ENCODE measurements at places on chromosomes 2 and 18.

DNA sequence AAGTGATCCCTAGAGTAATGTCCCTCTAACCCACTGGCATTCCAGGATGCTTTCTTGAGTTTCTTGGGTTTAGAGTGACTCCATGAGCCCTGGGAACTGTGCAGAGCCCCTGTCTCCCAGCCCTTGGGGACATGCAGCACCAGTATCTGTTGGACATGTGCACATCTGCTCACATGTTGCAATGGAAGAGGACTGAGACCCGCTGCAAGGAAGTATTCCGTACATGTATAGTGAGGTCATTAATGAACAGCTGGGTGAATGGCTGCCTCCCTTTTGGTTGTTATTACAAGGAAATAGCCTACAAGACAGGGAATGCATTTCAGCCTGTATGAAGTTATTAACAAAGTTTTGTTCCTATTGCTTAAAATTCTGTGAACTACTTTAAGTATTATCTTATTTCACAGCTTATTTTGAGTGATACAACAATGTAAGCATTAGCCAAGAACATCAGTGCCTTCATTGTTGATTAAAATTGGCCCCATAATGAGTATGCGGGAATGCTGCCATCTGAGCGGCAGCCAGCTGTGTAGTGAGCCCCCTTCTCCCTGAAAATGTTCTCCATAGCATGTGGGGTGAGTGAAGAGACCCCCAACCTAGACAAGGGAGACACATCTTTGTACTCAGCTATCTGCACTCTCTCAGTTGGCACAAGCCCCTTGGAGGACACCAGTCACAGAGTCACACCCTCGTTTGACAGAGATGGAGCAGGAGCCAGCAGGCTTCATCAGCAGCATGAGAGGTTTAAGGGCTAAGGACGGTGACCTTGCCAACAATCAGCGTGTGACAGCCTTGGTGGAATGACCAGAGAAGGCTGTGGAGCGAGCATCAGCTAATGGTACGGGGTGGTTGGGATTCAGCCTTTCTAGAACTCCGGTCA is 87.4 kb downstream of the FAM210A start:
- DNase-seq, result no peak

DNA sequence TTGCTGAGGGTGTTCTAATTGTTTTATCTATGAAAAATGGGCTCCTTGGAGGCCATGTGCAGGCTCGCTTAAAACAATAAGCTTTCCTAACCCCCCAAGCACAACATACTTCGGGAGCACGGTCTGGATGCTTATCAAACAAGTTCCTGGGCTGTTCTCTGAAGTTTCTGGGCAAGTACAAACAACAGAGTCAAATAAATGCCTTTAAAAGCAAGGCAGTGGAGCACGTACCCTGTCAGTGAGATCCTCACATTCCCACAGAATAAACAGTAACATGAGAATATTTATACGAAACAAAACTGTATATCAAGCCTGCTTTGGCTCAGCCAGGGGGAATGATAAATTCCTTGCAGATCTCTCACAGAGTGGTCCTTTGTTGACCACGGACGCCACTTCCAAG is 44.8 kb downstream of the FTCDNL1 start:
- no peak for DNase-seq

DNA sequence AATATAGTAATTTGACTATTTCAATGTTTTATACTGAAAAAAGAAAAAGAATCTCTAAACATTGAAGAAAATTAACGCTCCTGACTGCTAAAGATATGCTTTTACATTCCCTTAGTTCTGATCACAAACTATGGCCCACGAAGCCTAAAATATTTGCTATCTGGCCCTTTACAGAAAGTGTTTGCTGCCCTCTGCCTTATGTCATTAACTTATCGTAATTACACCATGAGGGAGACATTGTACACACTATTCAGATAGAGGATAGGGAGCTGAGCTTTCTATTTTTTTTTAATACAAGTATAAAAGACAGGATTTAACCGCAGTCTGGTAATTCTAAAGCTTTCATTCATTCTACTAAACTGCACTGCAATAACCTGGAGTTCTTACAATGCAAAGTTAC is 393.1 kb upstream of the DCC start:
- no peak for DNase-seq

GRCh38 chr18:66872277-66872676 is 268.4 kb upstream of the CDH19 start:
- DNase-seq, result peak; percentile 58

- DNase-seq, result no peak
Observed at GRCh38 chr2:29224693-29225551, 109.7 kb downstream of the CLIP4 start.

GRCh38 chr2:16900405-16901025 is 234.9 kb upstream of the CYRIA start:
- no peak for DNase-seq

- DNase-seq, result no peak
Observed at GRCh38 chr2:190664240-190664639, 15.4 kb downstream of the NAB1 start.

- no peak for DNase-seq
Observed at GRCh38 chr18:9824474-9824832, 61.3 kb upstream of the TXNDC2 start.

DNA sequence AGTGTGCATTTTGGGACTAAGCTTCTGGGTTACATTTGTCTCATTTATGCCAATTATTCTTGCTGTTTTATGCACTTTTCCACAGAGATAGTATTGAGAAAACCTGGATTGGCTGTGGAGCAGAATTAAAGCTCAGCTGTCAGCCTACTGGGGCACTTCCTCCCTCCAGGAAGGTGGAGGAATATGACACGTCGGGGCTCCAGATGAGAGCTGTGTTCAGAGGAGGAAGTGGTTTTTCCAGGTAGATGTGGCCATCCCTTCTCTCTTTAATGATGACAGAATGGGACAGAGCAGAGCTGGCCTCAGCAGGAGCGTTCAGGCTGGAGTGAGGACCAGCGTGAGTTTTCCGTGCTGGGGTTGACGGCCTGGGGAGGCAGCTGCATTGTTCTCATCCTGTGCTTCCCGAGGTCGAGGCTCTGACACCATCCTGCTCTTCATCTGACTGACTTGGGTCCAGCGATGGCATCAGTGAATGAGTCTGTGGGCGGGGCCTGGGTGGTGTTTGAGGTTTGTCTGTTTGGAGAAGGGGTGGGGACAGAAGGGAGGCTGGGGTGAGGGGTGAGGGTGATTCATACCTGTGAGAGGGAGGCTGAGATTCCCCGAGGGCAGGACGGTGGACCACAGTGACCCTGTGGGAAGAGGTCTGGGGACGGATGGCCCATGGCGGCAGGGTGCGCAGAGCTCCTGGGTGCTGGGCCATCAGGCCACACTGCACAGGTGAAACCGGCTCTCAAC is 207.0 kb downstream of the LDLRAD4 start:
- DNase-seq, result no peak

DNA sequence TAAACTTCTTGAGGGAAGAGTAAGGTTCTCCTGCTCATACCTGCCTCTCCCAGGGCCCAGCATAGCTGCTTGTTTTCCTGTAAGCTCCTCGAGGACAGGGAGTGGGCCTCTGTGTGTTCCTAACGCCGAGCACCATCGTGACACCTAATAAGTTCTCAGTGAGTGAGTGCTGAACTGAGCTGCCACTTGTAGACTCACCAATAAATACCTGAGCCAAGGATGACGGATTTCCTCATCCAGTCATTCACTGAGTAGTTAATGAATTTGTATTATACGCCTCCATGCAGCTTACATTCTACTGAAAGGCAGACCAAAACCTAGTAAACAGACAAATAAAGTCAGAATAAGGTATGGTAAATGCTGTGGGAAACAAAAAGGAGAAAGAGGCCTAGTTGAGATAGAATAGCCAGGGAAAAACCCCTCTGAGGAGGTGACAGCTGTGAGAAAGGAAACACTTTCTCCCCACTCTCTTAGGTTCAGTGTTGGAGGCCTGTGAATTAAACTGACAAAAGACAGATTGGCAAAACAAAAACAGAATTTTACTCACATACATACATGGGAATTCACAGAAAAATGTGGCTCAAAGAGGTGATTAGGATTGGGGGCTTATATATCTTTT is 138.6 kb downstream of the B3GNT2 start:
- DNase-seq, result no peak

GRCh38 chr2:238874330-238875050 is 26.6 kb downstream of the TWIST2 start:
- no peak for DNase-seq

DNA sequence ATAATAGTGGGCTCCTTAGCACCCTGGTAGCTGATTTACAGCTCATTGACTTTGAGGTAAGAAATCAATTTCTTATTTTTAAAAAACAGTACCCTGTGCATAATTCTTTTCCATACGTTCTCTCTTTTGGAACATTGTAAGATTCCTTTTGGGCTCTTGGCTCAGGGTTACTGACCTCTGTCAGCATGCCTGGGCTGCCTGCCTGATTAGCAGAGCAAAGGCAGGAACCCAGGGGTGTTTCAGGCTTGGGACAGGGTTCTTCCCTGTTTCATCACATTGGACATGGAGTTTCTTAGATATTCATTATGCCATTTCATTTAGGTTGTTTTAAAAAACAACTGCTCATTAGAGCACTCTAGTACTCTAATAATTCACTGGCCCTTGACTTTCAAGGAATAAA is 73.8 kb upstream of the ITM2C start:
- no peak for DNase-seq
